Tibial artery (tissue), 4 donors: ENCODE measurements at places on chromosomes 6 and 20.
A peak's percentile ranks its signal among the peaks of the same experiment; 100 is the strongest.

DNA sequence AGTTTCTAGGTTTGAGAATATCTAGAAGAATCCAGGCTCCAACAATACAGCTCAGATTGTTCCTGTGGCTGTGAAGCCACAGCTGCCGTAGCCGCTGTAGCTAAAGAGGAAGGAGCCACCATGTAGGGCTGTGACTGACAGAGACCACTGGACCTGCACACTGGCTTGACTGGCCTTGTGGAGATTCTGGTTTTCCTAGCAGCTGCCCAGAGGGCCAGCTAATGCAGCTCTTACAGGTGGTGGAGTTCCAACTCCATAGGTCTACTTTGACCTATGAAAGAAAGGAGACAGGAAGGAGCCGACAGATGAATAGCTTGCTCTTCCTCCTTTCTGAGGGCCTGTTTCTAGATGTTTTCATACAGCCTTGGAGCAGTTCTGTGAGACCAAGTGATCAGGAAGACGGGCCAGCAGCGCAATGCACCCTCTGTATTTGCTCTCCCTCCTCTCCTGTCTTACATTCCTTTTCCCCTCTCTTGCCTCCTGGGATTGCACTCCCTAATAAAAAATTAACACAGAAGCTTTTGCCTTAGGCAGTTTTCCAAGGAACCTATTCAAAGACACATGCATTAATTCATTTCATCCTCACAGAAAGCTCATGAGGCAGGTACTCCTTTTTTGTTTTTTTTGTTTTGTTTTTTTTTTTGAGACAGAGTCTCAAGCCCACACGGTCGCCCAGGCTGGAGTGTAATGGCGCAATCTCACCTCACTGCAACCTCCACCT lies 51.8 kb upstream of the MYB start:
- DNase-seq, result no peak

- DNase-seq, result no peak
Observed at GRCh38 chr6:51049983-51050877, 231.6 kb downstream of the TFAP2B start.

GRCh38 chr6:71457929-71458328 lies 169.3 kb downstream of the OGFRL1 start:
- no peak for DNase-seq

DNA sequence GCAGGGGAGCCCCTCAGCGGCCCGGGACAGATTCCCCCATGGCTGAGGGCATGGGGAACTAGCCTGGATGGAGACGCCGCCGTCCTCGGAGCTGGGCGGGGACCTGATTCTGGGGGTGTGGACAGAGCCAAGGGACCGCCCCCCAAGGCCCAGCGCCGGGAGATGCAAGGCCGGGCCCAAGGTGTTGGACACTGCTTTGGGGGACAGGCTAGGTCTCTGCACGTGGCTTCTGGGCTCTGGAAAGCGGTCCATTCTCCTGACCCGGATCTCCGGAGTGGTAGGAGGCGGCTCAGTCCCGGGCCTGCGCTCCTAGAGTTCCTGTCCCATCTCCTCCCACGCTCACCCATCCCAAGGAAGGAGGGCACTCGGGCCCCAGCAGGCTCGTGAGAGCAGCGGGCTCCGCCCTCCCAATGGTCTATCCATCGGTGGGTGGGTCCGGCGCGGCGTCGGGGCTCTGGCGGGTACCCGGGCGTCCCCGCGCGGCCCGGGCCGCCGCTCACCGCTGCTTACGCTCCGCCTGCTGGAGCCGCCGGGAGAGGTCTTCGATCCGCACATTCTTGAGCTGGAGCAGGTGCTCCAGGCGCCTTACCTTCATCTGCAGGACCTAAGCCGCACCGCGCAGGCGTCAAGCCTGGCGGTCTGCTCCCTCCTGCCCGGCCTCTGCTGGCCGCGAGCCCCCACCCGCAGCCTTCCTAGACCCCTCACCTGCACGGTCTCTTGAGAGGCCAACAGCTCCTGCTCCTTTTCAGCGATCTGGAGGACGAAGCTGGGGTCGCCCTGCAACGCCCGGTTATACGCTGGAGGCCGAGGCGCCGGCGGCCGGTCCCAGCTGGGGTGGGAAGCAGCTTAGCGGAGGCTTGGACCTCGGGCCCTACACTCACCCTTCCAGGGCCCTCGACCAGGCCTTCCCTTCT lies 3.3 kb downstream of the SPEF1 start:
- peak; percentile 73 for DNase-seq

- no peak for DNase-seq
Observed at GRCh38 chr6:34358389-34358905, 34.0 kb downstream of the NUDT3 start.

DNA sequence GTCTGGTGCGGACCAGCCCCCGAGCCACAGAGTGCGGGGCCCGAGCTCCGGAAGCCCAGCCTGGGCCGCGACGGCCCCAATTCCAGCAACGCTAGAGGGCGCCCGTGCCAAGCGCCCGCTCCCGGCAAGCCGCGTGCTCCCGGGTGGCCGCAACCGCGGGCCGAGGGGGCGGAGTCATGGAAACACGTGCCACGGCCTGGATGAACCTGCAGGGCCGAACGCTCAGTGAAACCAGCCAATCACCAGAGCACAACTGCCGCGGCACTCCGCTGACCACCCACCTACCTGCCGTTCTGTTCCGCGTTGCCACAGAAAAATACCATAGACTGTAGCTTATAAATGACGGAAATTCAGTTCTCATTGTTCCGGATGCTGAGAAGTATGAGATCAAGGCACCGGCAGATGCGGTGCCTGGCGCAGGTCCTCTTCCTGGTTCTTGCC lies 85.7 kb upstream of the FOXC1 start:
- DNase-seq, result peak; percentile 83

GRCh38 chr6:79902046-79902445 lies 45.3 kb downstream of the ELOVL4 start:
- DNase-seq, result no peak

DNA sequence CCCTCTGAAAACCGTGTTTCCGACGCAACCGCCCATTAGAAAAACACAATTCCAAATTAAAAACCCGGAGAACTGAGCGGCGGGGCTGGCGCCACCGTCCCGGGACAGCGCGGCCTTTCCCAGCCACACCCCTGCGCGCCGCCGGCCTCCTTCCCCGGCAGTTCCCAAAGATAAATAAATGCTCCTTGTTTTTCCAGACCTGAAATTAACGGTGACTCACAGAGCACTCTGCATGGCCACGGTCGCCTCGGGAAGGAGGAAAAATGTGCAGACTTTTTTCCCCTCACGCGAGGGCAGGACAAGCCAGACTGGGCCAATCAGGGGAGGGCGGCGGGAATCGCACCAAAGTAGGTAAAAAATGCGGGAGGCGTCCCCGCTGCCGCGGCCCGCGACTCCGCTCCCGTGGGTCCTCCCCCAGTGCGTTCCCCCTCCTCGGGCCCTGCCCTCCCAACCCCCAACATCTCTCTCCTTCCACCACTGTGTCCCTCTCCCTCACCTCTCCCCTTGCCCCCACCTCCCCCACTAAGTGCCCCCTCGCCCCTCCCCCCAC lies 828 bp upstream of the DSTN start:
- peak; percentile 99 for DNase-seq

GRCh38 chr6:147117011-147117410 lies 87.2 kb upstream of the STXBP5 start:
- no peak for DNase-seq

- DNase-seq, result no peak
Observed at GRCh38 chr20:55437798-55438415, 567.4 kb downstream of the CBLN4 start.

DNA sequence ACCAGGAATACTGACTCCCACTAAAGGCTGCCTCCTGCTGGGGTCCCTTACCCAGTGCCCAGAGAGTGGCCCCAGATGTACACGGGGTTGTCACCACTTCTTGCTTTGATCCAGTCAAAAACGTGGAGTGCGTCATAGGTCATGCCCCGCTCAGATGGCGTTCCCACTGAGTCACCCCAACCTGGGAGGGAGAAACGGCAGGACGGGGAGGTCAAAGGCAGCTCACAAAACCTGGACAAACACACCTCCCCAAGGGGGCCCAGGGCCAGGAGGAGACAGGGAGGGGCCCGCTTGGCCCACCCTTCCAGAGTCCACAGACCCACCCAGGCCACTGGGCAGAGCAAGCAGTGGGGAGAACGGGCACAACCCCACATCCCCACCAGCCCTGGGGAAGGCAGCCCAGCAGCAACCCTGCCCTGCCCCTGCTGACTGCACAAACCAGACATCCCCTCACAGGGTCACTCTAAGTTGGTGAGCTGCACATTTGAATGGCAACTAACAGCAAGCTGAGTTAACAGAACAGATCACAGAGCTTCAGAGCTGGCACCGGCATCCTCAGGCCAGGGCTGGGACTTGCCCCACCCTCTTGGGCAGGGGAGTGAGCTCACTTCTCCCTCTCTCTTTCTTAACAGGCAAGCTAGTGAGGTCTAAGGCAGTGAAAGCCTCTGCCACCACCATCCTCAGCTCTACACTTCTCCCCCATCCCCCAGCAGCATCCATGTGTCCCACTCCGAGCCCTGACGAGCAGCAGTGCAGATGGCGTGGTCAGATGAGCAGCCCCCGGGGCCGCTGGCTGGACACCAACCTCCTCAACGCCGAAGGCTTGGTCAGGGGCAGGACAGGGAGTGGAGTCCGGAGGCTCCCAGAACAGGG lies 61.7 kb downstream of the PYGB start:
- DNase-seq, result peak; percentile 56

DNA sequence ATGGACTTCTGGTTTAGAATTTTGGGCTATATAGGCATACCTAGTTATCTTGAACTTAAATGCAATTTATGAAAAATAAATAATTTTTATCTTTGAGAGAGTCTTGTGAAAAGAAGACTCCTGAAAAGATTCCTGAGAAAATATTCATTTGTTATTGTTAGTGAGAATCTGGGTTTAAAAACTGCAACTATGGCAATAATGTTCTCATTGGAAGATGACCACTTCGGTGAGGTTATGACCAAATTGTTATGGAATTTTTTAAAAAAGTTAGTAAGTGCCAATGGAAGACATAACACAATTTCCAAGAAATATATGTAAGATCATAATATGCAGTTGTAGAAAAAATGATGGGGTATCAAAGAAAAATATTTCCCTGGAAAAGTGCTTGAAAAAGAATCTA lies 46.3 kb downstream of the GRIK2 start:
- no peak for DNase-seq

- no peak for DNase-seq
Observed at GRCh38 chr6:16824845-16825685, 63.8 kb upstream of the ATXN1 start.

DNA sequence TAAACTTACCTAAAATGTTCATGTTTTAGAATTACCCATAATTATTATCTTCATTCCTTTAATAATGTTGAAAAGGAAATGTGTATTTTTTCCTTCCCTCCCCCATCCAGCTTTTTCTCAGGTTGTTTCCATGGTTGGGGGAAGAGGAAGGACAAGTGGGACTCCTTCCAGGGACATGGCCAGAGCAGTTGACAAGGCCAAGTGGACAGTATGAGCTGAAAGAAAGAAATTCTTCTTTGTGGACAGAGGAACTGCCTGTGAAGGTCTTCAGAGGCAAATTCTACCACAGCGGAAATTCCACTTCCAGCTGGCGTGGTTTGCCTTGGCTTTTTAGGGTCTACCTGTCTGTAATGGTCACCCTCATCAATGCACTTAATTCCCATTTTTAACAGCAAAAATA lies 33.8 kb downstream of the RIN2 start:
- no peak for DNase-seq

- DNase-seq, result peak; percentile 84
Observed at GRCh38 chr20:62791301-62792181, 4.7 kb upstream of the MRGBP start.

- no peak for DNase-seq
Observed at GRCh38 chr6:38262026-38262425, 377.7 kb downstream of the BTBD9 start.

GRCh38 chr20:11195899-11196558 lies 522.2 kb upstream of the JAG1 start:
- no peak for DNase-seq

DNA sequence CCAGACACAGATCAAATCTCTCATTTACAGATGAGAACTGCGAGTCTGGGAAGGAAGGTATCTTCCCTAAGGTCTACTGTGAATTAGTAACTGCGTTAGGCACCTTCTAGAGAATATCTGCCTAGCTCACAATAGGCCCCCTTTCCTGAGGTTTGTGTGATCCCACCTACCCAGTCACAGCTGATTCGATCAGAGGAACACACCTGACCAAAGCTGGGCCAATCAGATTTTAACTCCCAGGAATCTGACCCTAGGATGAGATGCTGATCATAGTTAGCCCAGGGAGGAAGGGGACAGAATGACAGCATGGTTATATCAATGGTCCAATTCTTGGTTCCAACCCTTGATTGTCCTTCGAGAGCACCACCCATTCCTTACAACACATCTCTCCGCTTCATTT lies 7.4 kb upstream of the CCDC167 start:
- DNase-seq, result no peak

GRCh38 chr20:9496155-9496554 lies 18.2 kb upstream of the LAMP5 start:
- no peak for DNase-seq
